ENCODE measurements at places on chromosomes 2 and 18.

DNA sequence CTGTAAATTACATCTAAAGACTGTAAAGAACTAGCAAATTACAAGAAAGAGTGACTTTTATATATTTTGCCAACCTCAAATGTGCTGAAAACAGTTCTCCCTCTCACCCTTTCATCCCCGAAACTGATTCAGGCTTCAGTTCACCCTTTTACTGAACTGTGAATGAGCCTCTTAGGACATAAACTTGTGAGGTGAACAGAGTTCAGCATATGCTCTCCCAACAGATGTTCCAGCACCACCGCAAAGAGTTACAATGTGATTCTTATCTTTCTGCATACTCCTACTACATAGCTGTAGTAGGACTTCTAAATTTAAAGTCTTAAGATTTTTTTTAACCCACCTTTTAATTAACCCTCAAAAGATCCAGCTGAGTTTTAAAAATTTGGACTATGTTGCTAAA, 1.2 kb upstream of the ZCCHC2 start:
- DNase-seq, result no peak

DNA sequence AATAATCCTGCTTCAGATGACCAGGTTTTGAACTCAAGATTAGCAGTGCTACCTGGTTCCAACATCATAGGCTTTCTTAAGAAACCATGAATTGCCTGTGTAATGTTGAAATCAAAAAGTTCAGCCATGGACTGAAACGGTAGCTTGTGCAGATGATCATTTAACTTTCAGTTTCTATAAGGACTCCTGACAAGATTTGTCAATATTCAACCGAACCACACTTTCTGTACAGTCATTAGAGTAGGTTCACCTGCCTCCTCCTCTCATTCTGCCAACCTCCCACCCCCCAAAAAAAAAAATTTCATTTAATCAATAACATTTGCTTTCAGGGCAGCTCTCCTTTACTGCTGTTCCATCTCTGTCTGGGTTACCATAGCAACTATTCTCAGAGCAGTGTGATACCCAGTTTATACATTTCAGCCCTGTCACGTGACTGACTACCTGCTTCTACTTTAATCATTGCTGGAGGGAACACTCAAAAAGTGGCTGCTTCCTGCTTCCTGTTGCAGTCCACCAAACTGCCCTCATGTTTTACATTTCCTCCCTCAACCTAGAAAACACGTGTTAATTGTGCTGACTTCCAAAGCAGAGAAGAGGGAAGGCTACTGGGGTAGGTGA, 275.5 kb downstream of the SS18 start:
- DNase-seq, result no peak

DNA sequence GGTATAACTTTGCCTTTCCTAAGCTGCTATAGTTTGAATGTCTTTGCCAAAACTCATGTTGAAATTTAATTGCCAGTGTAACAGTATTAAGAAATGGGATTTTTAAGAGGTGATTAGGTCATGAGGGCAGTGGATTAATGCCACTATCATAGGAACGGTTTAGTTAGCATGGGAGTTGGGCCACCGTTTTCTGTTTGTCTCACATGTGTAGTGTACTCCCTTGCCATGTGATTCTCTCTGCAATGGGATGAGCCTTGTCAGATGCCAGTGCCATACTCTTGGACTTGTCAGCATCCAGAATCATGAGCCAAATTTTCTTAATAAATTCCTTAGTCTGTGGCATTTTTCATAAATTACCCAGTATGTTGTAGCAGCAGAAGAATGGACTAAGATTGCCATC, 388.9 kb upstream of the RGPD4 start:
- DNase-seq, result no peak

- DNase-seq, result no peak
Observed at GRCh38 chr2:233179848-233180366, 71.6 kb upstream of the ATG16L1 start.

DNA sequence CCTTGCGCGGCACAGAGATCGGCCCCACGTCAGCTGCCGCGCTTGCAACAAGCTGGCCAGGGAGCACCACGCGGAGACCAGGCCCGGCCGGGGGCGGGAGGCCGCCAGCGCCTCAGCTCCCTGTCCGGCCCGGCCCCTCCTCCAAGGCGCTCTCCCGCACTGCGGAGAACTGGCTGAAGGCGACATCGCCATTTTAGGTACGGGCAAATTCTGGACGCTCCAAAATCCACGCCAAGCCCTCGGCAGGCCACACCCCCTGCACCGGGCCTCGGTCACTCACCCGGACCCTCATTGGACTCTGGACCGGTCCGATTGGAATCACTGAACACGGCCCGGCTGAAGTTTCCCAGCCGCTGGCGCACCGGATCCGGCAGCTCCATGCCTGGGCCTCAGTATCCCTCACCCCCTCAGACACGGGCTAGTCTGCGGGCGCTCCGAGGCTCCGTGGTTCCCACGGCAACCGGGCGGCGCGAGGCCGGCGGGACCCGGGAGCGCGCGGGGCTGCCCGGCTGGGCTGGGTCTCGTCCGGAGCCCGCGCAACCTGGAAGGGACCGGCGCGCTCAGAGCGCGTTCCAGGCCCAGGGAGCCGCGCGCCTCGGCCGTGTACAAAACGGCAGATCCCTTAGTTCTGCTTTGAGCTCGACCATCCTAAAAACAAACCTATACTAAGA, at the start of gene TMEM17:
TMEM17 (minus strand) TSS at position 446 of the 671 bp plus-strand sequence; CDS start at position 380, 66 bp downstream.
- DNase-seq, result peak; percentile 24

DNA sequence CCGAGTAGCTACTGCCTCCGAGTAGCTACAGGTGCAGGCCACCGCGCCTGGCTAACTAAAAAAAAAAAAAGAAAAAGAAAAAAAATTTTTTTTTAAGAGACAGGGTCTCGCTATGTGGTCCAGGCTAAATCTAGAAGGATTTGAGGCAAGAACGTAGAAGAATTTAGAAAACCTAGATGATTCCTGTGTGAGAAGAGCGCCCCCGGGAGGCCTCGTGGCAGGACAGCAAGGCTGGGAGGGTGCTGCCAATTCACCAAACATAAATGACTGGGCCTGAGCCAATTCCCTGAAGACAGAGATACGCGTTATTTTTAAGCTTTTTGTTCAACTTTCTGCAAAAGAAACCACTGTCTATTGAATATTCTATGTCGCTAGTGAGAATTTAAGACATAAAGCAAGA, 90.1 kb upstream of the TGFA start:
- DNase-seq, result peak; percentile 6

- no peak for DNase-seq
Observed at GRCh38 chr2:28052691-28053090, 162.2 kb downstream of the BABAM2 start.

DNA sequence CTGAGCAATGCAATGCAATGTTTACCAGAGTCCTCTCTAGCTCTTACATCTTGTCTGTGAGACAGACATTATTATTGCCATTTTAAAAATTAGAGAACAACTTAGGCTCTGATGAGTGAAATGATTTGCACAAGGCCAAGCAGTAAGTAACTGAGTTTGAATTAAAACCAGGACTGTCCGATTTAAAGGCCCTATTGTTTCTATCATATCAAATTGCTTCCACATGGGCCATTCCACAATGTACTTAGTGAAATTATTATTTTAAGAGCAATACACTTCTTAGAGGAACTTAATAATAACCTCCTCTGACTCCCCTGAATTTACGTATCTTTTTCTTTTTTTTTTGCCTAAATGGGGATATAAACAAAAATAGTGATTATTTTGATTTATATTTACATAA, 64.6 kb downstream of the PLCL1 start:
- DNase-seq, result no peak

DNA sequence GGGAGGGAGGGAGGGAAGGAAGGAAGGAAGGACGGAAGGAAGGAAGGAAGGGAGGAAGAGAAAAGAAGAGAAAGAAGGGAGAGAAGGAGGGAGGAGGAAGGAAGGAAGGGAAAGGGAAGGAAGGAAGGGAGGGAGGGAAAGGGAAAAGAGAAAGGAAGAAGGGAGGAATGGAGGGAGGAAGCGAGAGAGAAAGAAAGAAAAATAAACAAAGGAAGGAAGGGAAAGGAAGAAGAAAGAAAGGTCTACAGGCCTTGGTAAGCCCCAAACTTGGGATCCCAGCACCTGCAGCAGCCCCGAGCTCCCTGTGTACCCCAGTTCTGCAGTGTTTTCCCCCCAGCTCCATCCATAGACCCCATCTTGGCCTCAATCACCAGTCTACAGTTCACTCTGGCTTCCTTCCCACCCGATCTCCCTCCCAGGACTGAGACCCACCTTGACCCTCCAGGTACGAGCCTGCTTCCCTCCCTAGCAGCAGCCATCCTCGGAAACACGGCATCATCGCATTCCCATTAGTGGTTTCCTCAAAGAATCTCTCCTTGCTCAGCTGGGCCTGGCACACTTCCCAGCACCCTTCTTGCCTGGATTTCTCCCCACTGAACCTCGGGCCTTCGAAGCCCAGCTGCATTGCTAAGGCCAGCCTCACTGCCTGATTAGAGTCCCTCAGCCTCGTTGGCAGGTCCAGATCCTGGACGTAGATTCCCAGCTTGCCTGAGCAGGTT, 46.1 kb upstream of the SH3BP4 start:
- no peak for DNase-seq

- DNase-seq, result no peak
Observed at GRCh38 chr2:66512626-66513025, 77.7 kb downstream of the MEIS1 start.

DNA sequence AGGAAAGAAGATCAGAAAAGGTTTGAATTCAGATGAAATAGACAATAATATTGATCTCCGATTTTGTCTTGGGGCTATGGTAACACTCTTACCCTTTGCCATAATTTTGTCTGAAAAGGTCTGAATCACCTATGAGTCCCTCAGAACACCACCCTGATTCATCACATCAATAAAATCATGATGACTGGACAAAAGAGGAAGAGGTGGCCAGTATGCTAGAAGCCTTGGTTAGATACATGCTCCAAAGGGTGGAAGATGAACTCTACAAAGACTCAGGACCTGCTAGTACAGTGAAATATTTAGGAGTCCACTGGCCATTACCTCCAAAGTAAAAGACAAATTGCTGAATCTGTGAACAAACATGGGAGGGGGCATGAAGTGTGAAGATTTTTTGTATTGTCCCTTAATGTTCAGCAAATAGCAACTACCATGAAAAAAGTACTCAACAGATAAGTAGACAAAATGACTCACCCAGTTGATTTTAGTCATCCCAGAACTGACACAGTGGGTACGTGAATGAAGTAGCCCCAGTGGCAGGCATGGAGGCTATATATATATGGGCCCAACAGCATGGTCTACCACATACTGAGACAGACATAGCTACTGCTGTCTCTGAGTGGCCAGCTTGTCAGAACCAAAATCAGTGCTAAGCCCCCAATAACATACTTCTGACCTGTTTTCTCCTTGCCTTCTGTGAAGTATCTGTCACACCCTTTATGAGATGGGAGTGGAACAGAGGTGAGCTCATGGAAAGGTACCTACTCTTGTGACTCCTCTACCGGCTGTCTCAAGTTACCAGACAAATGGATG, 36.5 kb upstream of the GLS start:
- DNase-seq, result no peak

DNA sequence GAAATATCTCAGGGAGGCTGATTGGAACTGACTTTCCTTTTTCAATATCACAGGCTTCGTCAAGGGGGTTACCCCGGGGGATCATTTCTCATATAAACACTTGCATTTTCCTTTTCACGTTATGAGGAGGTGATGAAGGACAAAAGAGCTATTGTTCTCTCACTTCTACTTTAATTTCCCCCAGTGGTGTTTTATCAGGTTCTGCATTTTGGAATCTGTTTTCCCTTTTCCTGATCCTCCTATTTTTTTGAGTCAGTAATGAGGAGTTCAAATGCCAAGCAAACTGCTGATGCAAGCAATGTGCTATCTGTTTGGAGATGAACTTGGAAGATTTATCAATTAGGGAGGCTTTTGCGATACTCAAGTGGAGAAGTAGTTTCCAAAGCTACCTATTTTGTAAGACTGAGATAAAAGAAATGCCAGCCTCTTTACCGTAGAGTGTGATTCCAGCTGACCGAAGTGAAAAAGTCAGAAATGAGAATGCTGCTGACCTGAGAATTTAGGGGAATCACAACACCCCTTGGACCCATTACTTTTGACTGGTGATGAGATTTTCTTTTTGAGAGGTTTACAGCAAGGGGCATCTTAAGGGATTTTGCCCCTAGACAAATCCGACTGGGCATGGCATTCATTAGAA, 556.0 kb downstream of the RNF144A start:
- DNase-seq, result no peak

- no peak for DNase-seq
Observed at GRCh38 chr2:86477349-86477748, 36.2 kb downstream of the KDM3A start.

DNA sequence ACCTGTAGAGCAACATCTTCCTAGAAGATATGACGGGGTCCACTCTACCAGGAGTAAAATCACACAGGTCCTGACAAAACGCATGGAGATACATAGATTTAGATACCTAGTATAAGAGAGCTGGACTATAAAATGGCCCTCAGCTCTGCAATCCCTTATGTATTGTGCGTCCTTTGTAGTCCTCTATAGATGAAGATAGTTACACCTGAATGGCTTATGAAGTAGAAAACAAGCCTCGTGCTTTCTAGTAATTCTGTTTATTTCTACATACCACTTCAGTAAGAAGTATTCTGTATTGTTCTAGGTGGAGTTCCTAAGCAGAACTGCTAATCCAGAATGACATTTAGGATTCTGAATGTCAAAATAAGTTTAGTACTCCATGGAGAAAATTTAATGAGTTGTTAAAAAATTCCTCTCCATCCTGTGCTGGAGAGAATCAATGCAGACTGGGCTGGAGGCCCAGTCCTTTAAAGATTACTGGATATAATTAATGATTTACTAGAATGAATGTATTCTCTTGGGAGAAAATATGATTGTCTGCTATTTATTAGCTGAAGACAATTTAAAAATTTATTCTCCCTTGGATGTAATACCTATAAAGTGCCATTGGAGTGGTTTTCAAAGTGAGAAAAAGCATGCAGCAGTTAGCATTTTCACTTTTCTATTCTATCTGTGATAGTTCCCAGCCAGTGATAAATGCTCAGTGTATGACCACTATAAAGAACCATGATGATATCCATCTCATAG, 147.3 kb upstream of the UNC80 start:
- no peak for DNase-seq

- peak; percentile 53 for DNase-seq
Observed at GRCh38 chr2:183037553-183038340, 510 bp downstream of the NCKAP1 start.

DNA sequence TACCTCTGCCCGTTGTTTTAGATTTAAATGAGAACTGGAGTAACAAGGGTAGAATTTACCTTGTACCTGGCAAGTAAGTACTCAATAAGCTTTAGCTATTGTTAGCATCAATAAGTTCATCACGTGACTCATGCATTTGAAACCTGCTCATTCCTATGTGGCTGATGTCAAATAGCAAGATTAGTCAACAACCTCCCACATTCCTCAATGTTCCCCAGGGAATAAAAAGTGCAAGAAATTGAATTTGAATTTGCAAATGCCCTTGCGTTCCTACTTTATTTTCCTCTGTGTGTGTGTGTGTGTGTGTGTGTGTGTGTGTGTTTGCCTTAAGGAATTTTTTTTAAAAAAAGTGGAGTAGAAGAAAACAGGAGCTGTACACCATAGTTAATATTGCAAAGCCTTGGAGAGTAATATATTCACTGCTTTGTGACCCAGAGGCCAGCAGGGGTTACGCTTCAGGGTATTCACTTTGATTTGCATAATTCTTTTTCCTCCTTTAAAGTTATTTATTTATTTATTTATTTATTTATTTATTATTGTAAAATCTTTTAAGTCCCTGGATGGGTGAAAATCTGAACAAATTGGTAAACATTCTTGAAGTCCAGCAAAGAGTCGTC, 43.9 kb upstream of the DNAH7 start:
- no peak for DNase-seq

GRCh38 chr2:5561006-5561405, 131.2 kb upstream of the SOX11 start:
- DNase-seq, result no peak

- DNase-seq, result no peak
Observed at GRCh38 chr2:165453561-165454094, 15.9 kb upstream of the CSRNP3 start.

GRCh38 chr2:100113990-100114433, 28.4 kb downstream of the AFF3 start:
- peak; percentile 30 for DNase-seq
